ENCODE measurements at places on chromosomes 4 and X. TPM values are rescaled to one million over a fixed set of nuclear protein-coding genes. Genes with fewer than 3 reads are reported as not detected.

DNA sequence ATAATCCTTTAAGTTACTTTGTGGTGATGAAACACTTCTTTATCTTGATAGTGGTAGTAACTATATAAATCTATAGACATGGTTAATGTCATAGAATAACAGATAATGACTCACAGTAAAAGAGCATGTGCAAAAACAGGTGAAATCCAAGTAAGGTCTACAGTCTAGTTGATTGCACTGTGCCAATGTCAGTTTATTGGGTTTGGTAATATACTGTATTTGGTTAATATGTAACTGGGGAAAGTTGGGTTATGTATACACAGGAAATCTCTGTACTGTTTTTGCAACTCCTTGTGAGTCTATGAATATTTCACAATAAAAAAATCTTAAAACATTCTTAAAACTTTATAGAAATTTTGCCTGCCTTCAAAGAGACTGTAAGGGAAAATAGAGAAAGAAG, 1067.6 kb upstream of the FTHL17 start:
- no peak for DNase-seq

- no peak for DNase-seq
Measured at GRCh38 chrX:100611951-100612350, 24.7 kb downstream of the TSPAN6 start.

GRCh38 chr4:142778900-142779299, 67.2 kb downstream of the INPP4B start:
- DNase-seq: no peak

- no peak for DNase-seq
Measured at GRCh38 chrX:1835056-1835455, 220.2 kb downstream of the ASMT start.

GRCh38 chr4:169314906-169315305, 44.1 kb upstream of the SH3RF1 start:
- peak; percentile 66 for DNase-seq

DNA sequence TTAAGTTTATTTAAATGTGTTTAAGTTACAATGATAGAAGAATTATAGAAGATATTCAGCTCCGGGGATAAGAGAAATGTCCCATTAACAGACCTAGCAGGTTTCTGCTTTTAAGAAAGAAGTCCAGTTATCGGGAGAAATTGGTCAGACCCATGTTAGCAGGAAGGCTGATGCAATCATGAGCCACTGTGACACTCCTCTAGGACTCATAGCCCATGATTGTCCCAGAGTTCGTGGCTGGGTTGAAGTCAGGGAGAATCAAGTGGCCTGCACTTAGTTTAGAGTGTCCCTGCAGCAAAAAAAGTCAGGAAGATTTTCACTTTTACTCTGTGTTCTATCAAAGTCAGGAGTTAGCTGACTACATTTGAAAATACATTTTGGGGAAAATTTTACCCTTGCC, 72.0 kb downstream of the TMEM144 start:
- DNase-seq: no peak

GRCh38 chr4:94603170-94603747, 151.5 kb downstream of the PDLIM5 start:
- peak; percentile 81 for DNase-seq

DNA sequence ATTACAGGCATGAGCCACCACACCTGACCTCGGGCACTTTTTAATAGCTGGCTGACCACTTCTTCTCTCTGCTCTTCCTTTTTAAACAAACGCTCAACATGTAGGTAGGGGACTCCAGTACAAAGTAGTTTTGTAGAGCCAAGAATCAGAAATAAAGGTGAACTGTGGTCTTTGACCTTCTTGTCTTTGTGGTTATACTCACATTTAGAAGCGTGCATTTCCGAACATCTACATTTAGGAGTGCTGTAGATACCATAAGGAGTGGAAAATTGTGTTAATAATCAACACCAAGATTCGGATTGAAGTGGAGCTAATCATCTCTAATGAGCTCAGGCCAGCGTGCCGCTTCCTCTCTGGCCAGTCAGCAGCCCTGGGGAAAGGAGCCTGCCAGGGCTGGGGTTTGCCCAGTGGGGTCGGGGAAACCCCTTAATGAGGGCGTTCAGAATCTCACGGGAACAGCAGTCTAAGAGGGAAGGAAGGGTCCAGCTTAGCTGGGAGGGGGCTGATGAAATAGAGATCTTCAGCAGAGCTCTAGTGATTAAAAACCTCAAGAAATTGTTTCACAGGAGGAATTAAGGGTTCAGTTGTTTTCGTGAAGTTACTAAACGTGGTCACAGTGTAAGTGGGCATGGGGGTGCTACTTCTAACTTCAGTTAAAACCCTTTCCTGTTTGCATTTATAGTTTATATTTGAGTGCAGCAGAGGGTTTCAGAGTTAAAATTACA, 81.2 kb downstream of the GAB1 start:
- no peak for DNase-seq

- no peak for DNase-seq
Measured at GRCh38 chr4:17018013-17018412, 119.6 kb upstream of the LDB2 start.

DNA sequence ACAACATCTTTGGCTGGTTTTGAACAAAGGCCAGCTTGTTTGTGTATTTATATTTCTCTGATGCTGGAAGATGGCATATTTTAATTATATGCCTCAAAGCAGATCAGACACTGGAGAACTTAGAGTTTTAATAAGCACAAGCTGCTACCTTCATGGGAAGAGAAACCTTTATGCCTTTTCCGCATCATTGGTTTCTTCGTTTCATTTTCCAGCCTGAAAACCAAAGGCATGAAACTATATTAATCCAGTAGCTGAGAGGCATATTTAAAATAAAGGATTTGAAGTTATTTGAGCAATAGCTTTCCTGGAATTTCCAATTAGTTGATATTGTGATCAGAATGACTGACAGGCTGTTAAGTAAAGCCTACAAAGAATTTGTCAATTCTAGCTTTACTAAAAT, 141.0 kb downstream of the ARHGAP24 start:
- no peak for DNase-seq

GABRE gene
- total RNA-seq: 2.3 TPM

Measured in RPMI7951 (cell line).